ENCODE measurements at places on chromosomes 13 and 19.

GRCh38 chr19:16585808-16586476 lies 13.7 kb upstream of the SLC35E1 start:
- DNase-seq = peak; percentile 56

DNA sequence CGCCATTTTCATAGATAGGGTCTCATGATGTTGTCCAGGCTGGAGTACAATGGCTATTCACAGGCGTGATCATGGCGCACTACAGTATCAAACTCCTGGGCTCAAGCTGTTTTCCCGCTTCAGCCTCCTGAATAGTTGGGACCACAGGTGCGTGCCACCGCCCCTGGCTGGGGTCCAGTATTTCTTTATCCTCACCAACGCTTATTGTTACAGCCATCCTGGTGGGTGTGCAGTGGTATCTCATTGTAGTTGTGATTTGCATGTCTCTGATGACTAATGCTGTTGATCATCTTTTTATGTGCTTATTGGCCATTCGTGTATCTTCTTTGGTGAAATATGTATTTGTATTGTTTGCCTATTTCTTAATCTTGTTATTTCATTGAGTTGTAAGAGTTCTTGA lies 49.0 kb downstream of the SIPA1L3 start:
- DNase-seq = no peak

- DNase-seq = no peak
Measured at GRCh38 chr13:85230691-85231093, 568.5 kb downstream of the SLITRK6 start.

DNA sequence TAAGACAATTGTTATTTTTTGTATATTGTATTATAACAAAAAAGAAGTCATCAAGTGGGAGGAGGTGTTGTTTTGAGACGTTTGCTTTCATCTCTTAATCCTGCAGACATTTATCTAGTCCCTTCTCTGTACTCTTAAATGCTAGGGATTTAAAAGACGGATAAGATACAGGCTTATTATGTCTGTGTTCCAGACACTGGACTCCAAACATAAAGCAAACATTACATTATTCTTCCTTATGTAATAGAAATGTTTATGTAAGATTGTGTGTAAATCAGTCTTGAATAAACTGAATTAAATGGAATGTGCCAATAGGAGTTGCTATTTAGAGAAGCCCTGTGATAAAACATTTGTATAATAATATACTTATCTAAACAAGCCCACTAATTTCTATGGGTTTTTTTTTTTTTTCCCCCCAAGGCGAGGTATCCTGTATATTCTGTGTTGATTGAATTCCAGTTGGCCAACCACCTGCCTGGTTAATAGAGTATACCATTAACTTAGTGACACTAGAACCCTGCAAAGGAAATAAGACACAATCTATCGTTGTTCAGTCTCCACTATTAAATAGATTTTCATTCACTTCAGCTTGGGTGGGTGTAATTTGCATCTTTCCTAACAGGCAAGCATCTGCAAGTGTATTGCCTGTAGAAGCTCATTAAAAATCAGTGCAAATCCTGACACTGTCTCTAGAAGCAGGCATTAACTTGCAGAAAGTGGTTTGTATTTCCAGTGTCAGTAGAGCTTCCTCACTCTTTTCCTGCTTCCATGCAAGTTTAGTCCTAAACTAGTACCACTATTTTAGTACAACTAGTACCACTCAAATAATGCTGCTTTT lies 69.0 kb downstream of the LRCH1 start:
- DNase-seq = no peak

DNA sequence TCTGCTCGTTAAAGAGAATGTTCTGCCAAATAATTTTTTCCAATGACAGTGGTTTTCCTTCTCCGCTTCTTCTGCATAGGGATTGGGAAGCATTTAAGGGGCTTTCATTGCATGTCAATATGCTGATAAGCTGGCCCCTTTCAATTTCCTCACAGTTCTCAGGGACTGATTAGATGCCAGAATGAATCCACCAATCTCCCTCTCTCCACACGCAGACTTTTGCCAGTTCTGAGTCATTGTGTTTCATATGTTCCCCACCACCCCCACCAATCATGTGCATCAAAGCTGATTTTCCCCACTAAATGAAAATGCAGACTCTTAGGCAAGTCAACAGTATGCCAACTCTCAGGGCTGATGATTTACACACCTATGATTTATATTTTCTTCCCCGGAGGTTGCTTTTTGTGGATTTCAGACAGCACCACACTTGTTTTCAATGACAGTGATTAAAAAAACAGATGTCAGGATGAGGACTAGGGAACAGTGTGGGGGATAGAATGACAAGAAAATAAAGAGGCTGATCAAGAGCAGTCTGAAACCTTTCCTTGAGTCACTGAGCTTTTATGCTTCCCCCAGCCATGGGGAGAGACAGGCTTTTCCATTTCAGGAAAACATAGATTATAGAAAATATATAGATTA lies 47.9 kb upstream of the C13orf42 start:
- no peak for DNase-seq

- no peak for DNase-seq
Measured at GRCh38 chr13:62356977-62357376, 941.3 kb upstream of the PCDH20 start.

DNA sequence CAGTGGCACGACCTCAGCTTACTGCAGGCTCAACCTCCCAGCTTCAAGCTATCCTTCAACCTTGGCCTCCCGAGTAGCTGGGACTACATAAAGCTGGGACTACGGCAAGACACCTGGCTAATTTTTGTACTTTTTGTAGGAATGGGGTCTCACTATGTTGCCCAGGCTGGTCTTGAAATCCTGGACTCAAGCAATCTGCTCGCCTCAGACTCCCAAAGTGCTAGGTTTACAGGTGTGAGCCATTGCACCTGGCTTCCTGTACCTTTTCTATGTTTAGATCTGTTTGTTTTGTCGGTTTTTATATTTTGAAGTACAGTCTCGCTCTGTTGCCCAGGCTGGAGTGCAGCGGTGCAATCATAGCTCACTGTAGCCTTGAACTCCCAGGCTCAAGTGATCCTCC lies 17.5 kb upstream of the TICAM1 start:
- no peak for DNase-seq

GRCh38 chr13:94234738-94235137 lies 244.7 kb downstream of the DCT start:
- DNase-seq = no peak

DNA sequence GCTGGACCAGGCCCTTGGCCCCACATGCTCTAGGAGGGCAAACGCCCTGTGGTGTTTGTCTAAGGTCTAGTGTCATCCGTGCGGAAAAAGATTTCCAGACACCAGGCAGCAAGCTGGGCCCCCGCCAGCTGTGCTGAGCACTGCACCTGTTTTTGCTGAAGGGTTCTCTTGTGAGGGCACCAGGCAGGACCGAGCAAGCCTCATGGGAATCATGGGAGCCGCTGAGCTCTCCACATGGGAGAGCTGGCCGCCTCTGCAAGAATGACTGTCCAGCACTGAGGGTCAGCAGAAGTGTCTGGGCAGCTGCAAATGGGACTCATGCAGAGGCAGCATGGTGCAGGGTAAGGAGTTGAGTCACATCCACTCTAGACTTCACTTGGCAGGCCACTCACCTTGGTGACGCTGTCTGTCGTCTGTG lies 12.0 kb downstream of the B3GNT8 start:
- no peak for DNase-seq

- DNase-seq = peak; percentile 14
Measured at GRCh38 chr13:110536006-110536693, 25.4 kb downstream of the RAB20 start.

GRCh38 chr13:94617389-94618000 lies 15.8 kb downstream of the GPR180 start:
- DNase-seq = peak; percentile 58

DNA sequence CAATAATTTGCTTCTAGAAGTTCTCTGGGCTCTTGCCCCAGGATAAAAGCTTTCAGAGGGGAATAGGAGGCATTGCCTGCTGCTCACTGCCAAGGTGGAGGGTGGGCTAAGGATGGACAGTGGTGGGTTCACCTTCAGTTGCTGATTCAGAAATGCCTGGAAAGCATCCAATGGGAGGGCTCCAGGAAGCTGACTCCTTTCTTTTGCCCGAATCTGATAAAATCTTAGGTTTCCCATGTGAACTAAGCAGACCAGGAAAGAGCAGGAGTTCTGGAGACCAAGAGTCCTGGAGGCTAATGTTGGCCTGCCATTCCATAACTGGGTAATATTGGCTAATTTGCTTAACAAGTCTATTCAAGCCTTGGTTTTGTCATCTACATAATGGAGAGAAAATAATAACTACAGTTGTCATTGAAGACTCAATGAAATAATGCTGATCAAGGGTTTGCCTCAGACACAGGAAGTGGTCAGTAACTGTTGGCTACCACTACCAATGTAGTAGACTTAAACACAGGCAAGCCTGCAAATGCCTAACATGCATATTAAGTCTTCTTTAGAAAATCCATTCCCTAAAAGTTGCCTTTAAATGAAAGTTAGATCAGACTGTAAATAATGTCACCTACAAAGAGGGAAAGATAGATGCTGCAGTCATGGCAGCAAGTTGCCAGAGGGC lies 528.4 kb upstream of the NBEA start:
- no peak for DNase-seq

DNA sequence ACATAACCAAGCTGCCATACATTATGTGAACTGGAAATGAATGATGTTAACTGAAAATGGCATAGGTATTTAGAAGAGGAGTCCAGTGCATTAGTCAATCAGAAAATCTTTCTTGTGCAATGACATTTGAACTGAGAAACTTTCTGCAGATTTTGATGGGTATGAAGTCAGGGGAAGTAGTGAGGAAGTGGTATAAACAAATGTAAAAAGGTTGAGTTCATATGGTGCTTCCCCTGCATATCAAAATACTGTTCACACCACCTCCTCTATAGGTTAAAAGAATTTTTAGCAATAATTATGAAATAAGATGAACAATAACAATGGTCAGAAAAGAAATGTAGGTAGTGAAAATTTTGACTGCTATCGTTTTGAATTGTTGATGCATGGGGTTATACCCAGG lies 800.0 kb downstream of the SLITRK6 start:
- DNase-seq = no peak

DNA sequence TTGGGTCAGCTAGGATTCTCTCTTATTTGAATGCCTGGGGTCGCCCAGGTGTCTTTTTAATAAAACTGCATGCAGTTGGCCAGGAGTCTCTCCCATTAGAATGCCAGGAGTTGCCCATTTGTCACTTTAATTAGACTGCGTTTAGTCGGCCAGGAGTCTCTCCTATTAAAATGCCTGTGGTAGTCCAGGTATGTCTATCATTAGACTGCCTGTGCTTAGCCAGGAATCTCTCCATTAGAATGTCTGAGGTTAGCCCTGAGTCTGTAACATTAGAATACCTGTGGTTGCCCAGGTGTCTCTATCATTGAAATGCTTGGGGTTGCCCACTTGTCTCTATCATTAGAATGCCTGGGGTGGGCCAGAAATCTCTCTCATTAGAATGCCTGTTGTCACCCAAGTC lies 1470.9 kb downstream of the UQCRFS1 start:
- DNase-seq = no peak

DNA sequence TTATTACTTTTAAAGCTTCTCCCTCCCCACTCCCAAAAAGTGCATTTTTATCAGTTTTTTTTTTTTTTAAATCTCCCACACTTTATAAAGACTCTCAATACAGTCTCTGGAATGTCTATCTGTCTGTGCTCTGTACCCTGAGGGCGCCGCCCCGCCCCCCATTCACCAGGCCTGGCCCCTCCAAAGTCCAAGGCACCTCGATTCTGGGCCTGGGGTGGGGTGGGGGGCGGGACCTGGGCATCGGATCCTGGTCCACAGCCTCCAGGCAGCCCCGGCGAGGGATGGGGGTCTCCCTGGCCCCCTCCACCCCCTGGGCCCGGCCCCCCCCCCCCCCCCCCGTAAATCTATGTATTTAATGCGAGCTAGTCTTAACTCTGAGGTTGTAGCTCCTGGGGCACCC lies 23.3 kb downstream of the ZBTB7A start:
- no peak for DNase-seq

- no peak for DNase-seq
Measured at GRCh38 chr19:54160854-54161253, 1.3 kb upstream of the LENG1 start.

GRCh38 chr13:44021422-44021821 lies 141.7 kb downstream of the LACC1 start:
- DNase-seq = no peak

- no peak for DNase-seq
Measured at GRCh38 chr13:58056426-58056825, 424.9 kb downstream of the PCDH17 start.

- no peak for DNase-seq
Measured at GRCh38 chr19:45355402-45355801, 14.9 kb downstream of the KLC3 start.

GRCh38 chr13:109422161-109422560 lies 364.2 kb downstream of the IRS2 start:
- DNase-seq = no peak

DNA sequence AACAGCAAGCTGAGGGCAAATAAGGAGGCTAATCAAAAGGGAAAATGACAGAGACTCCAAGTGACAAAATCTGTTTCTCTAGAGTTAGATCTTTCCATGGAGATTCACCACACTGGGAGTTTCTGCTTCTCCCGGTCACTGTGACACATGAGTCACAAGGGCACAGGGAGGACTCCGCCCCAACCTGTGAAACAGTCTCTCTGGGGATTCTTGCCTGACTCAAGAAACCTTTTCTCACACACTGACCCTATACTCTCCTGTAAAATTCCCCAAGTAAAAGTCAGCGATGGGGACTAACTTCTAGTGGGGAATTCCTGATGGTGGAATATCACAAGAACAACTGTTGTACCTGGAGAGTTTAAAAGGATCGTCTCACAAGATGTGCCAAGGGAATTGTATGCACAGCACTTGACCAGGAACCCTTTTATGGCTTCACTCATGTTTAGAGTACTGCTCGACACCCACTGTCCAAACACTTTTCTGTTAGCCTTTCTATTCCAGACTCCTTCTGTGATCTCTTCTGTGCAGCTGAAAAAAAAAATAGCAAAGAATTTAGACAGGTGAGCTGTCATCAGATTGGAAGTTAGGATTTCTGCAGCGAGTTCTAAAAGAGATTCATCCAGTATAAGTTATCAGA lies 46.8 kb upstream of the URAD start:
- DNase-seq = no peak

GRCh38 chr13:82878536-82878935 lies 1003.7 kb downstream of the SLITRK1 start:
- DNase-seq = no peak

GRCh38 chr13:100088644-100089464 lies at the start of gene PCCA:
Gene PCCA, plus strand, starts transcription at chr13:100089093. Its CDS starts 28 bp downstream, at chr13:100089121.
- DNase-seq = peak; percentile 74

GRCh38 chr19:2759362-2759761 lies 19.5 kb upstream of the SLC39A3 start:
- DNase-seq = no peak

DNA sequence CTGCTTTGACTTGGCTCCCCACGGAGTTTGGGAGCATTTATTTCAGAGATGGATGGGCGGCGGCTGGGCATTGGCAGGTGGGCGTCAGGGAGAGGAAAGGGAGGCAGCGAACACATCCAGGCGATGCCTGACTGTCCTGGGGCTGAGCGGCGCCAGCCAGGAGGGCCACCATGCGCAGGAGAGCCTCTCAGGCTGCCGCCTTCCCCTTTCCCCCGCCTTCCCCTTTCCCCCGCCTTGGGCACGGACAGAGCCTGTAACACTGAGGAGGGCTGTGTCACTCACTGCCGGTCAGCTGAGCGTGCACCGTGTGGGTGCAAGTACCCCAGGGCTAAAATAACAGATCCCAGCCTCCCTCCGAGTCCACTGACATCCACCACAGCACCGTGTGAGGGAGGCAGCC lies 11.4 kb downstream of the MCF2L start:
- no peak for DNase-seq
